ENCODE measurements at places on chromosomes 7 and 10.

DNA sequence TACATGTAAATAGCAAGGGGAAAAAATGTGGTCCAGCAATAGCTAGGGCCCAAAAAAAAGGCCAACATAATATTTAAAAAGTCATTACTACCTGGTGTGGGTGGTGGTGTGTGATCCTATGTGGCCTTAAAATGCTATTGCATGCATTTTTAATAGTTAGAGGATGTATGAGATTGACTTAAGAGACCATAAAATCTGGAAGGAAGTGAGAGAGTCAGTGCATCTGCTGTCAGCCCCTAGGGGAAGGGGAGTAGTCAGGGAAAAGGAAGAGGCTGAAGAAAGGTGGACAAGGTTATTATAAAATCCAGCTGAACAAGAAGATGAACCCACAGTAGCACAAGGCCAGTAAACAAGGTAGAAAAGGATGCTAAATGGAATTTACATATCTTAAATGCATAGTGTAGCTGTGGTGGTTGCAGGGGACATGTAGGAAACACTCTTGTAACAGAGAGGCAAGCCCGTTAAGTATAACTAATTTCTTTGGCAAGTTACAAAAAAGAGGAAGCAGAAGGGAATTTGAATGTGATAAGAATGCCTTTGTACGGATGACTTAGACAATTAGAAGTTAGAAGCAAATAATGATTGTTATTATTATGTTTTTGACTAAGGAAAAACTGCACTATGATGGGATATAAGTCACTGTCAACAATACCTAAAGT lies 11.9 kb upstream of the NDUFA5 start:
- DNase-seq, result no peak

DNA sequence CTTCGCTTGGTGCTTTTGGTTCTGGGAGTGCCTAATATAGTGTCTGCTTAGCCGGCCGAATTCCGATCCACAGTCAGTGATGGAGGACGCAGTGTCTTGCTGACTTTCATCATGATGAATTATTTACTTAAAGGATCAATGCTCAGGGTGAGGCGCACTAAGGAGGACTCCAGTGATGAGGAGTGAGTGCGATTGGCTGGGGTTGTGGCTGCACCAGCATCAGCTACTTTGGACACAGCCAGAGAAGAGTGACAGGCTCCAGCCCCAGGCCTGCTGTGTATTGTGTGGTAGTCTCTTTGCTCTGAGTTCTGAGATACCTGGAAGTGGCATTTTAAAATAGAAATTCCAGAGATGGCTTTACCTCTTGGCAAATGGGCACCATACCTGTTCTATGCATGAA lies 73.3 kb upstream of the ANLN start:
- DNase-seq, result no peak

- no peak for DNase-seq
These were observed 179.2 kb downstream of the ST7 start for GRCh38 chr7:117132321-117133120.

- DNase-seq, result no peak
These were observed 173.1 kb upstream of the MALRD1 start for GRCh38 chr10:18875477-18875876.
